ENCODE measurements at places on chromosomes 12 and 14.

DNA sequence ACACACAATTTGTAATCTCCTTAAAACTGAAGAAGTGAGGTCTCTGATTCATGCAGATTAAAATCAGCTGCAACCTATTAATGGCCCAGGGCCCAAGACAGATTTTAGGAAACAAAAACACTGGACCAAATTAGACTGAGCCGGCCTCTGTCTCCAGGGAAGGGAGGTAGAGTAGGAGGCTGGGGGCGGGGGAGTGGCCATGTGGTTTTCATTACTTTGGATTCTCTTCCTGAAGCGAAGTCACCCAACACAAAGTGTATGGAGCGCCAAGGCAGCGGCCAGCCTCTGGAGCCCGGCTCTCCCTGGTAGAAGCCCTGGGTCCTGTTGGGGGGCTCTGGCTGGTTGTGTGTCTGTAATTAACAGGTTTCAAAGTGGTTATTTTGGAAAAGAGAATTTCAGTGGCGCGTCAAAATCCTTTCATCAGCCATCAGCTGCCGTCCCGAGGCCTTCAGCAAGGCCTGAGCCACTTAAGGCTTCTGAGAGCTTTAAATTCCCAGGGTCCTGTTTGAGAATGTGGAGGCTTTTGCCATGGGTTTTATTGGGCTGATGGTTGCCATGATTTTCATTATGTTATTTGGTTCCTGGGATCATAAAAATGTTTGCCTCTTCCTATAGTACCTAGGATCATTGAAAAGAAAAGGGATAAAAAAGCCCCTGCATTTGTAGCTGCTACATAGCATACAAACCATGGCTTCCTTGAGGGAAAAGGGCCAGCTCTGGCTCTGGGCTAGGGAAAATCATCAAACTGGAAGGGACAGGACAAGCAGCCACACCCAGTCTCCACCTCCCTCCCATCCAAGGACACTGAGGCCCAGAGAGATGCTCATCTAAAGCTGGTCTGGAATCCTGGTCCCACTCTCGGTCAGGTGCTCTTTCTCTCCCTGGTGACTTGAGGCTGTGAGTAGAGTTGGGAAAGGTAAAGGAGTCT lies 282.4 kb downstream of the ZFP36L1 start:
- DNase-seq: no peak

- peak; percentile 96 for DNase-seq
Measured at GRCh38 chr12:53532021-53532420, 24.7 kb upstream of the NPFF start.

GRCh38 chr14:26987744-26988363 lies 390.0 kb upstream of the NOVA1 start:
- no peak for DNase-seq

GRCh38 chr12:12432364-12432763 lies 75.5 kb downstream of the BORCS5 start:
- DNase-seq: no peak

DNA sequence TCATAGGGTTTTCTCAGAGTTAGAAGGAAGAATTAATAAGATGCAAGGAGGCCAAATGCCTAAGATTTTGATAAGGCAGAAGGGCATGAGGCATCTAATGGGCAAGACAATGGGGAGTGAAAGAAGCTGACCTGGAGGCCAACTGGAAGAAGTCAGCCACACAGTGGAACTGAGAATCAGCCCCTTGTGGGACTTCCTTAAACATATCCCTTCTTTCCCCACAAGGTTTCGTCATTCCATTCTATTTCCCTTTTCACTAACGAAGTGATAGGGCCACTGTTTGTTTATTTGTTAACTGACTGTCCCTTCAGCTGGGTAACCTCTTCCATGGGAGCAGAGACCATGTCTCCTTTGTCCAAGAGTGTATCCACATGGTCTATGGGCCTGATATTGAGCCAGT lies 86.2 kb downstream of the HELB start:
- no peak for DNase-seq

DNA sequence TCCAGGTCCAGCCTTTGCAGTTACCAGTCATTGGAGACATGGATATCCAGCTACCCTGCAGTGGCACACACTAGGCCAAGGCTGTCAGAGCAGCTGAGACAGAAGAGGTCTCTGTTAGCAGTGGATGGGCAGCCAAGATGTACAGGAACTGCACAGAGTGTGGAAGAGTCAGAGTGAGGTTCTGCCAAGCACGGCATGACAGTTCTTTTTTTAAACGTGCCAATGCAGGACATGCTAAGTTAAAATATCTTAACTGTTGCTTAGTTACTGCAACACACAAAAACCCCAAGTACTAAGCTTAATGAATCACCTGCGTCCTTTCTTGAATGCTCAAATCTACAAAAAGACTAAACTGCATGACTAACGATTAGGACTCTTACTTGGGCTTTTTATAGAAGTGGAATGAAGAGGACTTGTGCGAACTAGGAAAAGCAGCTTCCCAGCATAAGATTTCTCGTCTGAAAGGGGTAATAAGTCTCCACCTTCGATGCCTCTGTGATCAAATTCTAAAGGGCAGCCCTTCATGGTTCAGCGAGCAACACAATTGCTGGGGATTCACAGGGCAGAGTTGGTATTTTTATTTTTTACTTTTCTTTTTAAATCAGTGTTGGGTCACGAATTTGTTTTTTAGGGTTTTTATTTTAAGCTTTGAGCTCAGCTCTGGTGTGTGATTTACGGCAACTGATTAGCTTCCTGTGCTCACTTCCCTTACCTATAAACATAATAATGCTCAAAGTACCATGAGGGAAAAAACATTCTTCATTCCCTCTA lies 20.6 kb downstream of the MAPK1IP1L start:
- DNase-seq: no peak

- no peak for DNase-seq
Measured at GRCh38 chr12:127538316-127538715, 728.7 kb upstream of the TMEM132C start.

- DNase-seq: no peak
Measured at GRCh38 chr12:48744251-48745008, 27.9 kb upstream of the CCNT1 start.

GRCh38 chr12:93567174-93567573 lies 5.3 kb upstream of the SOCS2 start:
- DNase-seq: no peak

DNA sequence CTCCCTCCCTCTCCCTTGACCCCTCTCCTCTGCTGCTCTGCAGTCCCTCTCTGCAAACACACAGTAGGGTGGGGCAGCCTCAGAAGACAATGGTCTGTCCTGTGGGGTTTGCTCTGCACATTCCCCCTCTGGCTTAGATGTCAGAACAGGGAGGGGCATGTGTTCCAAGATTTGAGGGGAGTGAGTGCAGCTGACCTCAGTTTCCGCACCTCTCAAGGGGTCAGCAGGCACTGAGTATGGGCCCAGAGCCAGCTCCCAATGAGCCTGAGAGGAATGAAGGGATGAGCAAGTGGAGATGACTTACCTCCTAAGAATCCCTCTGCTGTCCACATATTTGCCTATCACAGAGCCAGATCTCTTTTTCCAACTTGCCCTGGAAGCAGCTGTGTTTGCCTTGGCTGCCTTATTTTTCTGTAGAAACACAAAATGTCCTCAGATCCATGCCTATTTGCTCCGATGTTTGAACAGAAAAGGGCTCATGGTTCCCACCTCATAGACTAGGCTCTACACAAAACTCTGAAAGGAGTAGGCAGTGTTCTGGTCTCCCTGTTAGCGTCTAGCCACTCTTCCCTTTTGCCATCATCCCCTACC lies 111.4 kb downstream of the CRACR2A start:
- DNase-seq: no peak

DNA sequence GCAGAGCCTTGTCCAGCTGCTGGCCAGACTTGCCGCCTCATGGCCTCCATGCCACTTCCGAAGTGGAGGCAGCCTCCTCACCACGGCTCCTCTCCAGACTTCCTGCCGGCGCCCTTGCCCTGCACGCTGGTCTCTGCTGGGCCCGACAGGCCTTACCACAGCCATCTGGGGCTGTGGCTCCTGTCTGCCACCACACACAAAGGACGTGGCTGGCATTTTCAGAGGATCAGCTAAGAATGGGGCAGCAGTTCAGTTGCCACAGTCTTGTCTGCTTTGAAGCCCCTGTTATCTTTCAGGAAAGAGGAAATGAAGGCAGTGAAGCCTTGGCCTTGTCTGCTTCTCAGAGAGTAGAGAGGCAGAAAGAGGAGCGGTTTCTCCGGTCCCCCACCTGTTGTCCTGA lies 178.0 kb upstream of the FKBP4 start:
- no peak for DNase-seq

DNA sequence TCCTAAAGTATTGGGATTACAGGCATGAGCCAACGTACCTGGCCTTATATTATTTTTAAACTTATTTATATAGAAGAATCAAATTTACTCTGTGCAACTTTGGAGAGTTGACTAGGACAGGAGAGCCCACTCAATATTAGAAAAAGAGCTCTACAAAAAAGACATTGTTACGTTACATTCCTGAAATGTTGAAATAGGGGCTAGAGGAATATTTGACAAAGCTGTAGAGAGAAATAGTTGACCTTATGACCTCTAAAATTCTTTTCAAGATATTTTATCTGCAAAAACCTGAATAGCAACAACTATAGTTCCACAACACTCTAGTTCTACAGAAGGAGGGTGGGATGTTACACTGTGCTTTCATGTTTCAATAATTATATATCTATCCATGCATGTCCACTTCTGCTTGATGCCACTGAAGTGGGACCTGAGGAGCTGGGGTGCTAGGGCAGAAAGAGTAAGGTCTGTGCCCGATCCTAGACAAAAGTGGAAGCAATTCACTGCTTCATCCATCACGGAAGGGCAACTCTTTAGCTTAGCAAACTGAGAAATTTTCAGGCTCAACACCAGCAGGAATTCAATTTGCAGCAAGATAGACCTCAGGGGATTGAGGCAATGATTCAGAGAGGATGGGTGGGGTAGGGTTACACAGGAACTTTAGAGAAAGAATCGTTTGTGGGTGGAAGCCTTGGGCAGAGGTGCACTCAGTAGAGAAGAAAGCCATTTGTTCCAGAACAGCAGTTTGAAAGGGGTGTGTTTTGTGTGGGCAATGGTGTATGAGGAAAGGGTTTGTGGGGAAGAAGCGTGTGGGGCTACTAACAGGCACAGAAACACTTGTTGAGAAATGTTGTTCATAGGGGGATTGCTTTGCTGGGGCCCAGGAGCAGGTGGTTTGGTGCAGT lies 16.0 kb upstream of the RNASE10 start:
- no peak for DNase-seq

DNA sequence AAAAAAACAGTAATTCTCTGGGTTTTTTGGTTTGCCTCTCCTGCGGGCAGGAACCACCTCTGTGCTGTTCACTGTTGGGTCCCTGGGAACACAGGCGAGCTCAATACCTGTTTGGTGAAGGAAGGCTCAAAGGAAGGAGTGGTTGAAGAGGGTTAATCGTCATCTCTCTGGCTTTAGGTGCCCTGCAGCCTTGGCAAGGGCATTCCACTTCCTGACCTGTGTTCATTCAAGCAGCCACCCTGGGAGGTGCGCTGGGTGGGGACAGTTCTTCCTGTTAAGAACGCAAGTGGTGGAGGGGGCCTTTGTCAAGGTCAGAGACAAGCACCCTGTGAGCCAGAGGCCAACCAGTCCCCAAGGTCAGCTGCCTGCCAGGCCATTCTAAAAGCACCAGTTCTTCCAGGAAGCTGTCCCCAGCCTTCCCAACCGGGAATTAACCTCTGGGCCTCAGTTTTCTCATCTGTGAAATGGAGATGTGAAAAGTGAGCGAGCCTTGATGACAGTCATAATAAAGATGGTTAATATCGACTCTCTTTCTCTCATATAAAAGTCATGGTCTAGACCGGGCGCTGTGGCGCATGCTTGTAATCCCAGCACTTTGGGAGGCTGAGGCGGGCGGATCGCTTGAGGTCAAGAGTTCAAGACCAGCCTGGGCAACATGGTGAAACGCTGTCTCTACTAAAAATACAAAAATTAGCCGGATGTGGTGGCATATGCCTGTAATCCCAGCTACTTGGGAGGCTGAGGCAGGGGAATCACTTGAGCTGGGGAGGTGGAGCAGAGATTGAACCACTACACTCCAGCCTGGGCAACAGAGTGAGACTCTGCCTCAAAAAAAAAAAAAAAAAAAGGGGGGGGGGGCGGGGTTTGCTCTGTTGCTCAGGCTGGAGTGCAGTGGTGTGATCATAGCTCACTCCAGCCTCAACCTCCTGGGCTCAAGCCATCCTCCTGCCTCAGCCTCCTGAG lies 6.1 kb downstream of the RHOF start:
- DNase-seq: no peak

DNA sequence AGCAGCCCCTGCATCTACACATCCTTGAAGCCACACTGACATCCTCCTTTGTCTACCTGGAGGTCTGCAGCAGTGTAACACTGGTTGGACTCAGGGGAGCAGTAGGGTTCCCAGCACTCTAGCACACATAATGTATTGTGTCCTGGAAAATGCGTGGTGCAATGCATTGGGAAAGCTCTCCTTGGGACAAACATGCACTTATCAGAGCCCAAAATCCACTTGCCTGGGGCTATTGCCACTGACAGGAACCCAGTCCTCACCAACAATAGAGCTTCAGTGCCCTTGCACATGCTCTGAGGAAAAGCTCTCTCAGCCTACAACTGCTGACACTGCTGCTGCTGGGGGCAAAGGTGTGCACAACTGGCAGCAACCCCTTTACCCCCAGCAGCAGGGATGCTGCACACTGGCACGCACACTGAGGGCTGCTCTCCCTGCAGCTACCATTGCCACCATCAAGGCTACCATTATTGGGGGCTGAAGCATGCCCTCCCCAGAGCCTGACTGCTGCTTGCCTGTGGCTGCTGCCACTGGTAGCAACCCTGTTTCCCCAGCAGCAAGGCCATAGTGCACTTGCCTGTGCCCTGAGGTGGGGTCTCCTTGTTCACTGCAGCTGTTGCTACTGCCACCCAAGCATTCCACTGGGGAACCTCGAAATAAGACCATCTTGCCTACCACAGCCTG lies 221.9 kb downstream of the SLC38A4 start:
- no peak for DNase-seq

DNA sequence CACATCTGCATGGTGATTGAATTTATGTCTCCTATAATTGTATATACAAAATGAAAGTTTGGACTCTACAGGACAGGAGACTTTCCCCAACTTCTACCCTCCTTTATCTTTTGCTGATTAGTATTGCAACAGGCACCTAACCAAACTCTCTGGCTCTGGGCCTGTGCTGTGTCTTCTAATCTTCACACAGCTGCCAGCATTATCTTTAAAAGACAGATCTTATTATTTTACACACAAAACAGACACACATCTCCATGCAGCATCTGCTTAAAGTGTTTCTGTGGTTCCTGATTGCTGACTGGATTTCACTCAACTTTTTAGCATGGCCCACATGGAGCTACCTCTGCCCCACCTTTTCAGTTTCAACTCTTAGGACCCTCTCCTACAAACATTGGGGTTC lies 154.9 kb upstream of the PELI2 start:
- no peak for DNase-seq

DNA sequence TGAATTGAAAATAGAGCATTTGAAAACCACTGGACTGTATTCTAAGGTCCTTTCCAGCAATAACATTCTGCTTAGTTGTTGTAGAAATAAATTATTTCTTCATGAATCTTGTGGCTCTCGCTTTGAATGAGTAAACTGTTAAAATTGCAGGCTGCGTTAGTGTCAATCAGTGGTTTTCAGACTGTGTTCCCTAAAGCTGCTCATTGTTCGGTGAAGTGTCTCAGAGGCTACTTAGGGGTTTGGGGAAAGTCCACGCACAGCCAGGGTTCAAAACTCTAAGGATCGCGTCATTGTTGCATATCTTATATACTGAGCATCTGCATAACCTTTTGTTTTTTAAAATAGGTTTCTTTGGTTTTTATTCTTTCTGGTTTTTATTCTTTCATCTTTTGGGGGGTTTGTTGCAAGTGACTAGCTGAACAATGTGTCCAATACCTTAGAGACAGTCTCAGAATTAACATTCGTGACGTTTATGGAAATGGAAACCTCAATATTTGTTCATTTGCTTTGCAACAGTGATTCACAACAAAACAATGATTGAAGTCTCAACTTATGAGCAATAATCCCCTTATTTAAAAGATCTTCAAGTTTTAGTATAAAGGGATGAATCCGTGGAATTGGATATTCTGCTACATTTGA lies 108.1 kb downstream of the TTLL5 start:
- no peak for DNase-seq

Data from NCI-H524 (cell line).